ENCODE measurements at places on chromosomes 1 and 21.

DNA sequence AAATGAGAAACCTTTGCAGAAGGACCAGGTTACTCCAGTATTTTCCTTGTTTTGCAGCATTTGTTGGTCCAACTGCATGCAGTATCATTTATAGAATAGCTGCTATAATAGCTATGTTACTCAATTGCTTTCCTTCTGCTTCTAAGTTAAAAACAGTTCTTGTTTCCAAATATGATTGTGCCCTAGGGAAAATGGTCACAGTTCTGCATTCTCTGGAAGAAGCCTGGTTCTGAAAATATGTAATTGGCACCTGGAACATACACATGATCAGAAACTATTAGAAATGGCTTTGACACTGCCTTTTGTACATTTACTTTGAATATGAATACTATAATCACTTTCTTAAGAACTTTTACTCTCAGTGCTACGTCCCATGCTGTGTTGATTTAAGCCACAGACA, 33.6 kb downstream of the HENMT1 start:
- DNase-seq: no peak

- no peak for DNase-seq
Observed at GRCh38 chr1:237269938-237270337, 228.0 kb downstream of the RYR2 start.

DNA sequence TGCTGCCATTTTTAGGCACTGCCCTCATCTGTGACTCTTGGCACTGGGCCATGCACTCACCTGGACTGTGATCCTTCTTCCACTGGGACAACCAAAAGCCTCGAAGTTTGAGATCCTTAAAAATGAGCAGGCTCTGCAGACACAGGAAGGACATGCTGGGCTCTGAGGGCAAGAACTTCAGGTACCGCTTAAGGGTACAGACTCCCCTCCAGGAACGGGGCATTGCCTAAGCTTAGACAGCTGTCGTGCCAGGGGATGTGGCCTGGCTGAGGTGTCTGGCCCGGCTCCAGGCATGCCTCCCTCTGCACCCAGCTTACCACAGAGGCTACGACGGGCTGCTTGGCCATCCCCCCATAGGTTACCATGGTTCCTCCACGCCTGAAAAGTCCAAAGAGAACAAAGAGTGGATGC, 14.2 kb upstream of the SRSF4 start:
- no peak for DNase-seq

GRCh38 chr21:26451081-26451740, 121.9 kb downstream of the CYYR1 start:
- DNase-seq: no peak

- DNase-seq: no peak
Observed at GRCh38 chr1:159214149-159214760, 9.6 kb downstream of the ACKR1 start.

- no peak for DNase-seq
Observed at GRCh38 chr1:2098301-2098698, 48.1 kb downstream of the PRKCZ start.

DNA sequence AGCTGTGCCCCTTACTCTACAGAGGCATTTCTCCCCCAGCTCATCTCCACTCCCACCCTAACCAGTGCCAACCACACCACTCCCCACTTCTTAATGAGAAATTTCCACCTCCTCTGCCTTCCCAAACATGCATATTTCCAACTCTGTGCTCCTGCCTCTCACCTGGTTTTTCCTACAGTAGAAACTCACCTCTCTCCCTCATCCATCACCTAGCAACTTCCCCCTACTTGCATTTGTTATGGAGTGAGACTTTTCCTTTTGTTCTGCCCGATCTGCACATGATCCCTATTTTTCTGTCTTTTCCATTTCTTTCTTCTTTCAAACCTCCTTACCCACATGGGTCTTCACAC, 11.9 kb downstream of the RGS8 start:
- no peak for DNase-seq

Data from DMS 273 treated with DMSO at 0.1 percent for 48 hours (cell line).